MCF 10A (cell line): ENCODE measurements at places on chromosomes 4 and X.

DNA sequence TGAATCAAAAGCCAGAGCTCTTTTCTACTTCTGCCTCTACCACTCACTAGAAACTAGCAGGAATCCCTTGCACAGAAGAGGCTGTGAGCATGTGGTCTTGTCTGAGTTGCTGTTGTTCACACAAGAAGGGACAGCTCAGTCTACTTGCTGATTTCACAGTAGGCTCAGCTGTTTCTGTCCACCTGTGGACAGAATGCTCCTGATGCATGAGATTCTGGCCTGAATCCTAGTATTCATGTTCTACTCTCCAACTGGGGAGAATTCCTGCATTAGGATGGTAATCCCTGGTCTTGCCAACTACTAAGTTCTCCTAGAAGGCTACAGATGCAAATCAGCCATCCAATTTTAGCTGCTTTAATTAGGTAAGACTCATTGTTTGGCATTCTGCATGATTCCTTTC is 112.8 kb downstream of the PPA2 start:
- no peaks in the 10 kb centered on the region for H3K27me3 ChIP-seq
- no peak for DNase-seq
- no peaks in the 10 kb centered on the region for H3K4me1 ChIP-seq
- H3K4me3 ChIP-seq, result no peak overlapping the region
- peaks cover 14% of the 10 kb centered on the region for H3K36me3 ChIP-seq

- no peak overlapping the region for H3K27ac ChIP-seq
- H3K4me1 ChIP-seq, result no peaks in the 10 kb centered on the region
- H3K36me3 ChIP-seq, result no peaks in the 10 kb centered on the region
- no peak for DNase-seq
- H3K4me3 ChIP-seq, result no peak overlapping the region
Measured at GRCh38 chrX:80316526-80316925, 103.7 kb upstream of the TENT5D start.

DNA sequence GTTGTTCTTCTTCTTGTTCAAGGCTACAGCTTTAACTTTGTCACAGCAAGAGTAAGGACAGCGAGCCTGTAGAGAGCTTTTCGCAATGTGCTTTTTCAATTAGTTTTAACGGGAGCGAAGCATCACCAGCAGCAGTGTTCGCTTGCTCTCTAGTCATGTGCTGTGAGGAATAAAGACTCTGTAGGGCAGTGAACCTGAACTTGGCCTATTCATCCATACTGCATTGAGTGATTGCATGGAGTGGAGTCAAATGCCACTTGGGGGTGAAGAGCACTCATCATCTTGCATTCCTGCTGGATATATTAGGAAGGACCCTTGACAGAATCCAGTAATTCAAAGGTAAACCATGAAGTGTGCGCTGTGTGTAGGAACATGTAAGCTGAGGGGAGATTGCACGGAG is 240.0 kb downstream of the FRMPD4 start:
- no peaks in the 10 kb centered on the region for H3K36me3 ChIP-seq
- peaks cover 5% of the 10 kb centered on the region for H3K4me1 ChIP-seq
- no peak for DNase-seq
- no peak overlapping the region for H3K27ac ChIP-seq
- H3K4me3 ChIP-seq, result no peak overlapping the region

DNA sequence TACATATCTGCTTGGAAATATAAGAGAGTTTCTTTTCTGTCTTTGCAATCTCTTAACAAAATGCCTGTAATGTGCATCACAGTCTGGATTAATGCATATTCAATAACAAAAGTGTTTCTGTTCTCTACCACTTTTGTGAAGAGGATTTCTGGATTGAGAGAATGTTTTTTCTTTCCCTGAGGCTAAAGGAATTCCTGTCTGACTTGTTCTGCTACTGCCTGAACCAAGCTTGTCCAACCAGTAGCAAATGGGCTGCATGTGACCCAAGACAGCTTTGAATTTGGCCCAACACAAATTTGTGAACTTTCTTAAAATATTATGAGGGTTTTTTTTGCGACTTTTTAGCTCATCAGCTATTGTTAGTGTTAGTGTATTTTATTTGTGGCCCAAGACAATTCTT is 1133.9 kb downstream of the SH3BGRL start:
- no peaks in the 10 kb centered on the region for H3K36me3 ChIP-seq
- H3K4me3 ChIP-seq, result no peak overlapping the region
- no peaks in the 10 kb centered on the region for H3K4me1 ChIP-seq

GRCh38 chr4:84870398-84871163 is 95.9 kb downstream of the WDFY3 start:
- H3K36me3 ChIP-seq, result peaks cover 13% of the 10 kb centered on the region
- H3K4me3 ChIP-seq, result no peak overlapping the region
- H3K27me3 ChIP-seq, result no peaks in the 10 kb centered on the region
- H3K4me1 ChIP-seq, result peaks cover 10% of the 10 kb centered on the region
- peak; percentile 27 for DNase-seq
- peak overlapping the region; percentile 58 for H3K27ac ChIP-seq

GRCh38 chrX:153469811-153470410 is 465 bp downstream of the HAUS7 start:
- H3K27ac ChIP-seq, result peak overlapping the region; percentile 35
- no peaks in the 10 kb centered on the region for H3K36me3 ChIP-seq
- no peaks in the 10 kb centered on the region for H3K4me1 ChIP-seq
- DNase-seq, result peak; percentile 9
- no peaks in the 10 kb centered on the region for H3K27me3 ChIP-seq
- H3K4me3 ChIP-seq, result peak overlapping the region; percentile 75

DNA sequence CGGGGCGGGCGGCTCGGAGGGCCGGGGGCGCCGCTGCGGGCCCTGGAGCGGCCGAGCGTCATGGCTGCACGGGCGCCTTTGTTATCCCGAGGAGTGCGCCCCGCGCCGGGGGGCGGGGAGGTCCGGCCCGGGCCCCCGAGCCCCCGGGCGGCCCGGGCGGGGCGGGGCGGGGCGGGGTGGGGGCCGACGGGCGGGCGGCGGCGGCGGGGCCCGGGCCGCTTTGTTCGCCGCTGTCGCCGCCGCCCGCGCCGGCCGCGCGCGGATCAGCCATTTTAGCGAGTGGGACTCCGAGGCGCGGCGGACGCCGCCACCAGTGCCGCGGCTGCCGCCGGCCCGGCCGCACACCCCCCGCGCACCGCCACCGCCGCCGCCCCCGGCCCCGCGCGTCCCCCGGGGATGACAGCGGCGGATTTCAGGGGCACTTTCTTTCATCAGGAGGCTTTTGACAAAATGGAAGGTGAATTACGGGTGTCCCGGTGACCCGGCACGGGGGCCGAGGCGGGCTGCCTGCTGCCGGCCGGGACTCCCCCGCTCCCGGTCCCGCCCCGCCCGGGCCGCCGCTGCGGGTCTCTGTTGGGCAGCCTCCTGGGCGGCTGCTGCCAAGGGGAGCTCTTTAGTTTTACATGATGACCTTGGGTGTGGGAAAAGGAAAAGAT is 1.2 kb downstream of the HMGB3 start:
- no peak for DNase-seq
- H3K4me3 ChIP-seq, result peak overlapping the region; percentile 76
- peaks cover 14% of the 10 kb centered on the region for H3K4me1 ChIP-seq
- peak overlapping the region; percentile 63 for H3K27ac ChIP-seq
- H3K27me3 ChIP-seq, result no peaks in the 10 kb centered on the region
- peaks cover 29% of the 10 kb centered on the region for H3K36me3 ChIP-seq

- H3K4me1 ChIP-seq, result no peaks in the 10 kb centered on the region
- no peak overlapping the region for H3K4me3 ChIP-seq
- H3K27ac ChIP-seq, result no peak overlapping the region
- no peaks in the 10 kb centered on the region for H3K27me3 ChIP-seq
- no peak for DNase-seq
Measured at GRCh38 chr4:20124317-20125026, 127.2 kb upstream of the SLIT2 start.

- H3K4me1 ChIP-seq, result peaks cover 19% of the 10 kb centered on the region
- peak overlapping the region; percentile 89 for H3K4me3 ChIP-seq
- H3K36me3 ChIP-seq, result peaks cover 13% of the 10 kb centered on the region
- H3K27me3 ChIP-seq, result no peaks in the 10 kb centered on the region
Measured at GRCh38 chr4:89837385-89837992, 528 bp upstream of the SNCA start.

GRCh38 chr4:76341063-76341462 is 34.5 kb downstream of the STBD1 start:
- peak; percentile 53 for DNase-seq
- no peak overlapping the region for H3K27ac ChIP-seq
- H3K4me1 ChIP-seq, result no peaks in the 10 kb centered on the region
- H3K4me3 ChIP-seq, result no peak overlapping the region
- H3K36me3 ChIP-seq, result no peaks in the 10 kb centered on the region
- H3K27me3 ChIP-seq, result no peaks in the 10 kb centered on the region

DNA sequence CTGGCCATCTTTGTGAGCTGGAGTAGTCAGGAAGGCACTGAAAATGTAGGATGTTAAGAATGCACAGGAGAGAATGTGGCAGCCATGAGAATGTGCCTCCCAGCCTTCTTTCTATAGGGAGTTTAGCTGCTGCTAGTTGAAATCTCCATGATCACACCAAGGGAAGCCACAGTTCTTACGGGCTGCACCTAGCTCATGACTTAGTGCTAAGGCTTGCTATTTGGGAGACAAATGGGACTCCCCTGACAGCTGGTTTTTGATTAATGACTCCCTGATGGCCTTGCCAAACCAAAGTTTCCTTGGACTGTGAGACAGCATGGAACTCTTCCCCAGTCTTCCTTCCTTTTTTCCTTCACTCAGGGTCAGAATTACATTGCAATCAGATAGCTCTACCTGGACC is 9.2 kb downstream of the CTSO start:
- DNase-seq, result no peak
- H3K27ac ChIP-seq, result no peak overlapping the region
- no peaks in the 10 kb centered on the region for H3K4me1 ChIP-seq
- H3K4me3 ChIP-seq, result no peak overlapping the region
- no peaks in the 10 kb centered on the region for H3K27me3 ChIP-seq

GRCh38 chr4:88223516-88223915 is 60.8 kb downstream of the PPM1K start:
- H3K27ac ChIP-seq, result no peak overlapping the region
- H3K4me1 ChIP-seq, result no peaks in the 10 kb centered on the region
- no peaks in the 10 kb centered on the region for H3K27me3 ChIP-seq
- no peaks in the 10 kb centered on the region for H3K36me3 ChIP-seq
- no peak overlapping the region for H3K4me3 ChIP-seq

- H3K4me3 ChIP-seq, result no peak overlapping the region
- H3K27me3 ChIP-seq, result no peaks in the 10 kb centered on the region
- H3K36me3 ChIP-seq, result peaks cover 16% of the 10 kb centered on the region
- H3K27ac ChIP-seq, result no peak overlapping the region
- H3K4me1 ChIP-seq, result peaks cover 33% of the 10 kb centered on the region
Measured at GRCh38 chr4:105194328-105195231, 47.9 kb downstream of the TET2 start.

DNA sequence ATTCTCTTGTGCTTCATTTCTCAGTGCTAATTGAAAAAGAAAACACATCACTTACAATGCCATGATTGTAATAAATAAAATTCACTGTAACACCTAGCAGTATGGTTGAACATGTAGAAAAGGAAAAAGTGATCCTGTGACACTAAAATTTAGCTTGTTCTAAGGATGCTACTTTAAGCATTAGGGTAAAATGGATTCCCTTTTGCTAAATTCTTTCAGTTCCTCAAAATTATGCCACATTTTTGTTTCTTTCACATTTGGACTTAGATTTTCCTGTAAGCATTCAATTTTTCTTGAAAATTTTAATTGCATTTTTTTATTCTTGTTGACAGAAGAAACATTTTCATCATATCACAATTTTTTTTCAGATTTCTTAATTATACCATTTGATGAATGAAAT is 19.4 kb downstream of the TET2 start:
- no peaks in the 10 kb centered on the region for H3K4me1 ChIP-seq
- H3K27ac ChIP-seq, result no peak overlapping the region
- no peaks in the 10 kb centered on the region for H3K36me3 ChIP-seq

DNA sequence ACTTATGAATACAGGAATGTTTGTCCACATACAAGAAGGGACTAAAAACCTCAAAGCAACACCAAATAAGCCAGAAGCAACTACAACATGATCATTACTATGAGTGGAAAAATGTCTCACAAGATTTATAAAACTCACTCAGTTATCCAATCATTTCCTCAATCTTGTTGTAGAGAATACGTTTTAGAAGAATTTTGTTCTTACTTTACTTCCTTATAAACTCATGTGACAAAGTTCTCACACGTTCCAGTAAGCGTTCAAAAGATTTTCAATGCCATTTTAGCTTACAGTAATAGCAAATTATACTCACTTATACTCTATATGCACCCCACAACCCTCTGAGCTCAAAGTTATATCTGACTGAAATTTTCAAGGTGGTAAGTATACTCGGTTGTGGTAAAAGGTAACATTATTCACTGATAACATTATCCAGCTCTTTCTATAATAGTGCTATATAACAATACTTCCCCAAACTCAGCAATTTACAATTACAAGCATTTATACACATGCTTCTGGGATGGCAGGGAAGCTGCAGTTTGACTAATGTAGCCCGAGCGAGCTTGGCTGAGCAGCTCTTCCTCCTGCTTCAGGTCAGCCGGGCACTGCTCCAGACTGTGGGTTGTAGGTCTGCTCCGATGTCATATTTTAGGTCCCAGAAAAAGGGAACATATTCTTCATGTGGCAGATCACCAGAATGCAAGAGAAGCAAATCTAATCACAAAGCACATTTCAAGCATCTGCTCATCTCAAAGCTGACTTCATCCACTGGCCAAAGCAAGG is 226.3 kb downstream of the RCHY1 start:
- no peaks in the 10 kb centered on the region for H3K36me3 ChIP-seq
- no peak for DNase-seq
- H3K4me1 ChIP-seq, result no peaks in the 10 kb centered on the region
- no peak overlapping the region for H3K4me3 ChIP-seq

- H3K4me3 ChIP-seq, result no peak overlapping the region
- DNase-seq, result peak; percentile 66
- peaks cover 6% of the 10 kb centered on the region for H3K36me3 ChIP-seq
- peaks cover 11% of the 10 kb centered on the region for H3K4me1 ChIP-seq
- H3K27ac ChIP-seq, result no peak overlapping the region
Measured at GRCh38 chrX:3129256-3129655, 88.0 kb downstream of the ARSF start.

DNA sequence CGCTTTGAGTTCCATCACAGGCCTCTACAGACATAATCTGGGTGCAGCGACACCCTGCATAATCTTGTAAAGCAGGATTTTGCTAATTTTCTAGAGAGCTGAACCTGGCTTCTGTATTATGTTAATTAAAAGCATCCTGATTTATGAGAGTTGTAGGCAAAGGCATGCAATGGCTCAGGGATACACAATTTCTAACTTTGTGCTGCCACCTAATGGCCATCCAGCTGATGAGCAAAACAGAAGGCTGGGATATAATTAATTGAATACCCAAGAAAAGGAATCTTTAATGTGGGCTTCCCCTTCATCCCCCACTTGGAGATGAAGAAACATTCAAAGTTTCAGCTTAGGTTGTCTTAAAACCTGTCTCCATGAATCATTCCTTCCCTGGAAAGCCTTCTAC is 78.1 kb downstream of the BMP15 start:
- H3K4me3 ChIP-seq, result no peak overlapping the region
- DNase-seq, result peak; percentile 62
- H3K27ac ChIP-seq, result no peak overlapping the region
- no peaks in the 10 kb centered on the region for H3K4me1 ChIP-seq
- no peaks in the 10 kb centered on the region for H3K36me3 ChIP-seq

DNA sequence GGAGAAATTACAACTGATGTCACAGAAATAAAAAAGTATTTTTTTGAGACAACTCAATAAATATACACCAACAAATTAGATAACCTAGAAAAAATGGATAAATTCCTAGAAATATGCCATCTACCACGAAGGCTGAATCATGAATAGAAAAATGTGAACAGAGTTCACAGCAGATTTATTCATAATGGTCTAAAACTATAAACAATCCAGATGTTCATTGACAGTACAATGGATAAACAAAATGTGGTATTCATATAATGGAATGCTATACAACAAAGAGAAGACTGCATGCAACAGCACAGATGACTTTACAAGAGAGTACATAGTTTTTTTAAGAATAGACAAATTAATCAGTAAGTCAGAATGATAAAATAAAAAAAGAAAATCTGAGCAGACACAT is 55.2 kb downstream of the CLOCK start:
- H3K36me3 ChIP-seq, result no peaks in the 10 kb centered on the region
- no peak overlapping the region for H3K4me3 ChIP-seq
- H3K4me1 ChIP-seq, result no peaks in the 10 kb centered on the region
- no peak for DNase-seq
- H3K27me3 ChIP-seq, result no peaks in the 10 kb centered on the region
- H3K27ac ChIP-seq, result peak overlapping the region; percentile 30
